Daoy (cell line): ENCODE measurements at places on chromosomes 11 and 22.

GRCh38 chr11:28743061-28743550 is 634.9 kb downstream of the METTL15 start:
- DNase-seq, result no peak

- no peak for DNase-seq
These were observed 3.0 kb downstream of the RHOG start for GRCh38 chr11:3837793-3838192.

- DNase-seq, result no peak
These were observed 122.3 kb downstream of the GRIK4 start for GRCh38 chr11:120633616-120634393.

- no peak for DNase-seq
These were observed 3.6 kb upstream of the ACR start for GRCh38 chr22:50734343-50734771.
